ENCODE measurements at places on chromosomes 5 and 9.

GRCh38 chr9:36760667-36761420 is 188.1 kb downstream of the MELK start:
- no peak for DNase-seq

GRCh38 chr5:73619606-73620333 is 6.2 kb upstream of the ARHGEF28 start:
- no peak for DNase-seq

- no peak for DNase-seq
Measured at GRCh38 chr9:137639303-137640051, 20.7 kb downstream of the EHMT1 start.

- DNase-seq: no peak
Measured at GRCh38 chr5:81639556-81639955, 111.3 kb downstream of the SSBP2 start.

DNA sequence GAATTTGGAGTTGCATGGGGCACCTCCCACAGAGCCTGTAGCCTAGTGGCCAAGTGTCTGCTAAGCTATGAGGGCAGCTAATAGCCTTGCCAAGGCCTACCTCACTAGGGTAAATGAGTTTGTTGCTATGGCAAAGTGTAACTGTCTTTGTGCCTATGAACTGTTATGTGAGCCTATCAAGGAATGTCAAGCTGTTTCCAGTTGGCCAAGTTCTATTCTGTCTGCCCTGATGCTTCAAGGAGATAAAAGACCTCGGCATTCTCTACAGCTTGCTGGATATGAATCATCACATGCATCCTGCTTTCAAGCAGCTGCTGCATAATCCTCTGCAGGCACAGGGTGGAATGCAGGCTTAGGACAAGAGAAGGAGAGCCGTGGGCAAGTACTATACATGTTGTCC is 69.8 kb upstream of the CCDC112 start:
- no peak for DNase-seq

Measured in stimulated activated CD8-positive, alpha-beta memory T cell treated with anti-CD3 and anti-CD28 coated beads, Interleukin-15, amount 100 ng/mL, for 48 hours (primary cell).